Urothelium cell line (cell line): ENCODE measurements at places on chromosomes 2 and 18.

GRCh38 chr2:98299211-98299905 is 46.9 kb upstream of the CNGA3 start:
- no peak for DNase-seq

GRCh38 chr2:120278901-120279300 is 26.2 kb downstream of the RALB start:
- DNase-seq: no peak

- no peak for DNase-seq
Measured at GRCh38 chr18:4908328-4908727, 288.7 kb downstream of the AKAIN1 start.

GRCh38 chr2:218319813-218320365 is 27.6 kb upstream of the TMBIM1 start:
- DNase-seq: no peak

GRCh38 chr2:137938204-137938603 is 26.1 kb upstream of the HNMT start:
- DNase-seq: no peak

DNA sequence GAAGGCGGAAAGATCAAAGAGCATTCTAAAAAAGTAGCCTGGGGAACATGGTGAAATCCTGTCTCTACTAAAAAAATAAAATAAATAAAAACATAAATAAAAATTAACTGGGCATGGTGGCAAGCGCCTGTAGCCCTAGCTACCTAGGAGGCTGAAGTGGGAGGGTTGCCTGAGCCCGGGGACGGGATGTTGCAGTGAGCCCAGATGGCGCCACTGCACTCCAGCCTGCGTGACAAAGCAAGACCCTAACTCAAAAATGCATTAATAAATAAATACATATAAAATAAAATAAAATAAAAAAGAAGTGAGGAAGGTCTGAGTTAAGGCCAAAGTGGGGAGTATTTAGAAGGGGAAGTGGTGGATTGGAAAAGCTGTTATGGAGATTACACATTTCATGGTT is 1.3 kb upstream of the PSMD14 start:
- no peak for DNase-seq

DNA sequence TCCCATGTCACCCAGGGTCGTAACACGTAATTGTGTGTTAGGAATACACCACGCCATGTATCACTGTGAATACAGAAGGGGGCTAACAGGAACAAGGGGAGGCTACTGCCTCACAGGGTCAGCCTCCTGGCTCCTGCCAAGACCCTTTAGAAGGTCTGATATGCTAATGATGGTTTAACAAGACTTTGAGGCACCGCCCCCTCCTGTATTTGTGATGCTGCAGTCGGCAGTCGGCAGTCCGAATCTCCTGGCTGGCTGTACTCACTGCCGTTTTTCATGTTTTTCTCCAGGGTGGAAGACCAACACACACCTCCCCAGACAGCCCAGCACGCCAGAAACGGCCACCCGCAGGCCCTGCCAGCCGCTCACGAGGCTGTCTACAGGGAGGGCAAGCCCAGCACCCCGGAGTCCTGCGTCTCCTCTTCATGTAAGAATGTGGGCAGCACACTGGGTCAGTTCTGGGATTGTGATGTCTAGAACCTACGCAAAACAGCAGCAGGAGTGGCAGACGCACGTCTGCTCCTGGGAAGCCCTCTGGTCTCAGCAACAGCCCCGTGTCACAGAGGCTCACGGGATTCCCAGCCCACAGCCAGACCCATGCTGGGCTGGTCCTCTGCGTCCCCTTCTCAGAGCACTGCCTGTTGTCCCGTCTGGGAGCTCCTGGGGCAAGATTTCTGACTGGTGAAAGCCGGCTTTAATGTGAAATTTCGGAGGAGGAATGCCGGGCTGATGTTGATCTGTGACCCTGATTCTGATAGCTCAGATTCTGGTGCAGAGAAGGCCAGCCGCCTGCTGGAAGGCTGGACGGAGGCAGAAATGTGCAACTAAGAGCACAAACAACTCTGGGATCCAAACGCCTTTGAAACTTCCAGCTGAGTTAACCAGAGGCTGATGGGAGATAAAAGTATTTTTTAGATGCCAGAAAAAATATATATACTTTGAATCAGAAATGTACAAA is 39.7 kb upstream of the B3GNT7 start:
- no peak for DNase-seq

GRCh38 chr2:211928201-211928600 is 610.4 kb downstream of the ERBB4 start:
- DNase-seq: no peak

DNA sequence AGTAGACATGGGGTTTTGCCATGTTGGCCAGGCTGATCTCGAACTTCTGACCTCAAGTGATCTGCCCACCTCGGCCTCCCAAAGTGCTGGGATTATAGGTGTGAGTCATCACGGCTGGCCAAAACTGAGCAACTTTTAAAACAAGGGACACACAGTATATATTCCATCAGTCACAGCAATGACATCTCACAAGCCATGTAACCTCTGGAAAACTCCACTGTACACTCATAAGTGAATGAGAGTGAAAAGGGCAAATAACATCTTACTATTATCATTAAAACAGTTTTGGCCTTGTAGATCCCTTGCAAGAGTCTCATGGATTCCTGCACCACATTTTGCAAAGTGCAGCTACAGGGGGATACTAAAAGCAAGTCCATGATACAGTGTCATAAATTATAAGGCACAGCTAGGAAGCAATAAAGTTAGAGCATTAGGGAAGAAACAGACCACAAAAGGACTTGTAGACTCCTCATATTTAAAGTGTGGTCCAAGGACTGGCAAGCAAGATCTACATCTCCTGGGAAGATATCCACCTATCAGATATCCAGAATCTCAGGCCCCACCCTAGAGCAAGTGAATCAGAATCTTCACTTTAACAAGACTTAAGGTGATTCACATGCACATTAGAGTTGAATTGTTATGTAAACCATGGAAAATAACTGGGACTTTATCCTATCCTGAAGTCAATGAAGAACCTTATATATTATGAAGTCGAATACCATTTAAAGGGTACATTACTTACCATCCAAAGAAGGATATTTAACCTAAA is 5.7 kb downstream of the SMC6 start:
- DNase-seq: no peak

DNA sequence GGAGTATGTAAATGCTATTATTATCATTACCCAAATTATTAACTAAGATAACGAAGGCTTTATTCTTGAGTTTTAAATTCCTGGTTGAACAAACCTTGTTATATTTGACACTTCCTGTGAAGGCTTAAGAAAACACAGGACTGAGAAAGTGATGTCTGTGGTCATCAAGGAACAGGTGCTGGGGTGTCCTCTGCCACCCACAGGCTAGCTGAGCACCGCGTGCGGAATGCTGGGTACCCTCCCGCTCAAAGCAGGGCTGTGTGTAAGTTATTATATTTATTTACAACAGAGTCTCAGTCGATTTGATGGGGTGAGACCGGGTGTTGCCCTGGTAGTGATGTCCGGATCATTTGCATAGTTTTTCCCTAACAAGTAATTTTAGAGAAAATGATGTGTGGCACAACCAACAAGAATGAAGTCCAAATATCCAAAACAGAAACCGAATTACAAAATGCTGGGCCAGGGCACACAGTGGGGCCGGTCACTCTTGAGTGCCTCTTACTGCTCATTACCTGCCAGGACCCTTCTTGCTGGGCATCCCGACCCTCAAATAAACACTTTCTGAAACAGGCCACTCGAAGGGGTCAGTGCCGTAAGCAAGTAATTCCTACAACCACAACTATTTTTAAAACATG is 49.2 kb downstream of the TMEM18 start:
- no peak for DNase-seq

- no peak for DNase-seq
Measured at GRCh38 chr2:226552571-226553285, 246.9 kb downstream of the IRS1 start.

- no peak for DNase-seq
Measured at GRCh38 chr2:132951008-132951714, 281.2 kb upstream of the LYPD1 start.

DNA sequence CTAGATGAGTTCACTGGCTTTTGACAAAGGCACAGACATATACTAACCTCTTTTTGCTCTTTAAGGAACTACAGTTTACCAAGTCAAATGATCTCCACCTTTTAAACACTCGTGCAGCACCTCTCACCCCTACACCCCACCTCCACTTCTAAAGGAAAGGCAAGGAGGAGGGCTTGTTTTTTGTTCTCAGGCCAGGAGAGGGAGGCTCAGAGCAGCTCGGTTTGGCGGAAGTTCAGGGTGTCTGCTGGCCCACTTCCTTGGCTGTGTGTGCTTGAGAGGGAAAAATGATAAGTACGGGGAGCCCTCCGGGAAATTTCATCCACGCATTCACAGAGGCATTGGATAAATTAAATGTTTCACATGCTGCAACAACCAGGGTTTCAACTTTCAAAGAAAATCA is 667.9 kb downstream of the BCL11A start:
- no peak for DNase-seq

- DNase-seq: no peak
Measured at GRCh38 chr2:96197546-96198255, 10.9 kb downstream of the STARD7 start.

DNA sequence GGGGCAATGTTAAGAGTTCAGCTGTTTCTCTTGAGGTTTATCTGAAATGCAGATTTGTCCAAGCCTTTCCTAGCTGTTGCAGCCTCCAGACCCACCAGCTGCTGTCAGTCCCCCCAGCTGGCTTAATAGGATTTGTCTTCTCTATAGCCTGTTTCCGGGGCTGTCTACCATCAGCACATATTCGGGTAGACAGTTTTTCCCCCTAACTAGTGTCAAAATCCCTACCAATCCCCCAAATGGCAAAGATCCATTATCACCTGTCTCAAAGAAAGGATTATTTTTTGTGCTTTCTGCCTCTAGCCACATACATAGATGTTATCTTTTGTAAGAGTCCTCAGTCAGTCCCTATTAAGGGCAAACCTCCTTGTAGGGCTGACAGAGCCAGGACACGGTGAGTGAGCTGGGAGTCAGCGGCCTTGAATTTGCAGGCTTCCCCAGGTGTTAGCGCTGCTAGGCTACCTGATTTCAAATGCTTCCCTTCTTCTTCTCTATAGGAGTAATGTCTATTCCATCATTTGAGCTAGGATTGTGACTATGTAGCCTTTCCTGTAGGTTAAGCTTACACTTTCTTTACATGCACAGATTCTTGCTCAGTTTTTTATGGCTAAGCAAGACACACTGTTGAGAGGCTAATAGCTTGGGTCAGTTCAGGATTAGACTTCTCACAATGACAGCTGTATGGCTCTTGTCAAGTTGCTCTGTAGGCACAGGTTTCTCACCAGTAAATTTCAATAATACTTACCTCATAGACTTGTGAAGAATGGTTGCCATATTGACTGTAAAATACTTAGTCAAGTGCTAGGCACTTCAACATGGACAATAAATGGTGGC is 171.1 kb upstream of the UNC80 start:
- no peak for DNase-seq

DNA sequence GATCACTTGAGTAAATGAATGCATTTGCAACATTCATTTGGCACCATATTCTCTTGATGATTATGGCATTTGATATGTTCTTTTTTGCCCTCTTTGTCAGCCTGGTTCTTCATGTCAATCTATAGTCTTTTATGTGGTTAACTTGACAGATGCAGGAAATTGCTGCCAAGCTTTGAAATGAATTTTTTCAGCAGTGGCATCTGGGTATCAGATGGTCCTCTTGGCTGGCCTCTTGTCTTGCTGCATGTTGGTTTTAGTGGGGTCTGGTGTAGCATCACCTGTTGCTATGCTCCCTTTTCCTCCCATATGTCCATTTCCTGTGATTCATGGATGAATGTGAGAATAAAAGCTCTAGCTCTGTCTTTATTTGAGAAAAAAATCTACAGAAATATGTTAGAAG is 119.9 kb downstream of the DPP4 start:
- DNase-seq: no peak

DNA sequence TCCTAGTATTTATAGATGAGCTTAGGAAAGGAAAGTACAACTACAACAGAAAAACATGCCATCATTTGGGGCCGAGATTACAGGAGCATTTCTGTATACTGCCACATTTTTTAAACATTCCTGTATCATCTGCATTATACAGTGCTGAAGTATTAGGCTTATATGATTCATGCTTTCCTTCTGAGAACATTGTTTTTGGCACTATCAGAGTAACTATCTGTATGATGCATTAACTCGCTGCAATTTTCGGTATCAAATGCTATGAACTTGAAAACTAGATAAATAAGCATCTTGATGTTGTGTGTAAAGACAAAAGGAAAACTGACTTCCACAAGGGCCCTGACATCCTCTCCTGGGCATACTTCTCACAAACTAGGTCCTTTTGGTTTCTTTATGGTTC is 102.0 kb downstream of the RIT2 start:
- DNase-seq: no peak

GRCh38 chr18:7908681-7909299 is 341.7 kb downstream of the PTPRM start:
- no peak for DNase-seq

- no peak for DNase-seq
Measured at GRCh38 chr2:180572346-180572745, 408.1 kb upstream of the UBE2E3 start.

DNA sequence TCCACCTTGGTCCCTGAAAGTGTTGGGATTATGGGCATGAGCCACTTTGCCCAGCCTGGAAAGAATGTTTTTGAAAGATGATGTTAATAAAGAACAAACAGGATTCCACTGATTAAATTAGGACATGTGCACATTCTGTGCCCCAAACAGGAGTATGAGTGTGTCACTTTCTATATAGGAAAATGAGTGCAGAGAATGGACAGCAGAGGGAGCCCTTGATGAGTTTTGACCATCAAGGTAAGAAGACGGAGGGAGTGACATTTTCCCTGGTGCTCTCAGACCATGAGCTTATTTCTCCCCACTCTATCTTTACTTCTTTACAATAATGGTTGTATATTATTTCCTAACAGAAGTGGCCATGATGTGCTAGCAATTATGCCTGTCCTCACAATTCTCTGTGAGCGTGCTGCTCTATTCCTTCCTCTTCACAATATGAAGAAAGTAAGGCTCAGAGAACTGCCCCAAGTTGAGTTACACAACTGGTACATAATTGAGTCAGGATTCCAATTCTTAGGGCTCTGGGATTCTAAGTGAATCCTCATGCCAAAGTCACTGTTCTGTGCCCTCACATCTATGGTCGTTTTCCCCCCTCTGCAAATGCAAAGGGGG is 20.6 kb downstream of the RPL37A start:
- peak; percentile 54 for DNase-seq

DNA sequence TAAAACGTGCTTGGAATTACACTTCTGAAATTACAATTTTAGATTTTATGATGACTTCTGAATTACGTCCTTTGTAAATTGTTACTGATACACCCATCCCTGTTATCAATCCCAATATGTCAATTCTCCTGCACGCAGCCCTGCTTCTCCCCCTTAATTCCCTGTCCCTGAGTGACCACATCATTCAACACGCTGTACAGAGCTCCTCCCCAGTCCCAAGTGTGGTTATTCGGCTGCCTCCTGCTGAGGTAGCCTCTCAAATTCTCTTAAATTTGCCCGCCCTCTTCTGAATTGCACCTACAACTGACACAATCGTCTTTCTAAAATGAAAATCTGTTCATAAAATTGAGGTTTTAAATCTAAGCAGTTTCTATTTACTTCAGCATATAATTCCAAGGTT is 10.1 kb downstream of the SERPINB8 start:
- no peak for DNase-seq
